ENCODE measurements at places on chromosomes 7 and 10.
A peak's percentile ranks its signal among the peaks of the same experiment; 100 is the strongest.

DNA sequence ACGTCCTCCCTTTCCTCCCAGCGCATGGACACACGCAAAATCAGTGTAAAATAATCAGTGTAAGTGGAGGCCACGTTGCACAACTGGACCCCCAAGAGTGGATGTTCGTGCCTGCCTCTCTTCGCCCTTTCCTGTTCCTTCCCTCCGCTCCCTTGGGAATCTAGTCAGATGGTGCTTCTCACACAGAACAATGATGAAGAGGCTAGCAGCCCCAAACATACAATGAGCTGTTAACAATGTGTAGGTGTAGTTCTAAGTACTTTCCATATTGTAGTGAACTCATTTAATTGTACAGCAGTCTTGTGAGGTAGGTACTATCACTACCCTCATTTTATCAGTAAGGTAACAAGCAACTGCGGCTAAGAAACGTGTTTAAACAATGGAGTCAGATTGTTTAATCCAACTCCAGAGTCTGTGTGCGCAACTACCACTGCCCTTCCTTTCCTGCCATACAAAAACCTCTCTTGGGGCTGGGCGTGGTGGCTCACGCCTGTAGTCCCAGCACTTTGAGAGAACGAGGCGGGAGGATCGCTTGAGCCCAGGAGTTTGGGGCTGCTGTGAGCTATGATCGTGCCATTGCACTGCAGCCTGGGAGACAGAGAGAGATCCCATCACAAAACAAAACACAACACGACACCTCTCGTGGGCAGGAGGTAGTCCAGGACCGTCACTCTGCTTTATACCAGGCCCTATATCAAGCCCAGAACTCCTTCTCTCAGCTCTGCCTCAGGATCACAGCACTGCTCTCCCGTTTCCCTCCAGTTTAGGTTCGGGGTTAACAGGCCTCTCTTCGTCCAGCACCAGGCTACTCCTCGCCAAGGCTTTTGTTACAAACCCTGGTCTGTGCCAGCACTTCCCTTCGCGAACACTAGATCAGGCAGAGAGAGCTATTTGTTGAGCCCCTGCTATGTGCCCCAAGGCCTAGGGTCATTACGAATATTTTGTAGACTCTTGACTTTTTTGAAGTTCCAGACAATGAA lies 1.1 kb downstream of the FKBP9 start:
- DNase-seq = no peak

- DNase-seq = no peak
These were observed 63.6 kb upstream of the COL13A1 start for GRCh38 chr10:69738071-69738470.

DNA sequence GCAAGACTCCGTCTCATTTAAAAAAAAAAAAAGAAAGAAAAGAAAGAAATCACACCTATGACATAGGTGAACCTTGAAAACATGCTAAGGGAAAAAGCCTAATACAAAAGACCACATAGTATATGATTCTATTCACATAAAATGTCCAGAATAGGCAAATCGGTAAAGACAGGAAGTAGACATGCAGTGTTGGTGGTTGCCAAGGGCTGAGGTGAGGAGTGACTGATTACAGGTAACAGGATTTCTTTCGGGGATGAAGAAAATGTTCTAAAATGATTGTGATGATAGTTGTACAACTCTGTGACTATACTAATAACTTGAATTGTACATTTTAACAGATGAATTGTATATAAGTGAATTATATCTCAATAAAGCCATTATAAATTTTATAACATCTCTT lies 3.3 kb downstream of the XPNPEP1 start:
- DNase-seq = no peak

DNA sequence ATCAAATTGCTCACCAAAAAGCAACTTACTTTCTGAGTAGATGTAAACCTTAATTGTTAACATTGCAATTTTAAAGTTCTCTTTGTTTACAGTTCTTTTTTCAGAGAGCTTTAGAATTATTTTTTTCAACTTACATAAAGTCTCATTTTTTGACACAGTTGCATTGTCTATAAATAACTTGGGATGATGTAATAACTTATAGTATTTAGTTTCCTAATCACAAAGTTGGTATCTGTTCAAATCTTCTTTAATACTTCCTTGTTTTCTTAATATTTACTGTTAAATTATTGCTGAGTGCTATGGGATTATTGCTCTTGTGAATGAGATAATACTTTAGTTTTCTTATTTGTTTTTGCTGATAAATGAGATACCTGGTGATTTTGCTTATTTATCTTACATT lies 18.9 kb upstream of the SUV39H2 start:
- DNase-seq = no peak

DNA sequence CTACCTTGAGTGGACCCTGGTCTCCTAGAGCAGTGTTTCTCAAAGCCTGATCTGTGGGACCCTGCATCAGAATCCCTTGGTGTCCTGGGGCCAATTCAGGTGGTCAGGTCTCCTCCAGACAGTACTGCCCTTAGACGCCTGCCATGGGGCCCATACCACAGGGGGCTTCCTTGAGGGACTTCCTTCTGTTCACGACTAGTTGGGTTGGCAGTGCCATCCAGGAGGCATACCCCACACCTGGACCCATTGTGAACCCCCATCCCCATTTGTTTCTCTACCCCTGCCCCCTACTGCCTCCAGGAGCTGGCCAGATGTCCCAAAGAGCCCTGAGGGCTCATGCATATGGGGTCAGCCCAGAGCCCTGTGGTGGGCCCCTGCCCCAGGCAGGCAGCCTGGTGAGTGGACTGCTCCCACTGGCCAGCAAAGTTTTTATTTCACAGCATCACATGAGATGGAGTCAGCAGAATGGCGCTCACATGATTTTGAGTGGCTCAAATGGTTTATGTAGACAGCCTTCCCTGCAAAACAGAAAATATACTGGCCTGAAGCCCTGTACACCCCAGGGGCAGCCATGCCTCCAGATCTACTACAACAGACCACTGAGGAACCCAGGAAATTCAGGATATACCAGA lies 259.9 kb upstream of the ZMIZ1 start:
- no peak for DNase-seq

DNA sequence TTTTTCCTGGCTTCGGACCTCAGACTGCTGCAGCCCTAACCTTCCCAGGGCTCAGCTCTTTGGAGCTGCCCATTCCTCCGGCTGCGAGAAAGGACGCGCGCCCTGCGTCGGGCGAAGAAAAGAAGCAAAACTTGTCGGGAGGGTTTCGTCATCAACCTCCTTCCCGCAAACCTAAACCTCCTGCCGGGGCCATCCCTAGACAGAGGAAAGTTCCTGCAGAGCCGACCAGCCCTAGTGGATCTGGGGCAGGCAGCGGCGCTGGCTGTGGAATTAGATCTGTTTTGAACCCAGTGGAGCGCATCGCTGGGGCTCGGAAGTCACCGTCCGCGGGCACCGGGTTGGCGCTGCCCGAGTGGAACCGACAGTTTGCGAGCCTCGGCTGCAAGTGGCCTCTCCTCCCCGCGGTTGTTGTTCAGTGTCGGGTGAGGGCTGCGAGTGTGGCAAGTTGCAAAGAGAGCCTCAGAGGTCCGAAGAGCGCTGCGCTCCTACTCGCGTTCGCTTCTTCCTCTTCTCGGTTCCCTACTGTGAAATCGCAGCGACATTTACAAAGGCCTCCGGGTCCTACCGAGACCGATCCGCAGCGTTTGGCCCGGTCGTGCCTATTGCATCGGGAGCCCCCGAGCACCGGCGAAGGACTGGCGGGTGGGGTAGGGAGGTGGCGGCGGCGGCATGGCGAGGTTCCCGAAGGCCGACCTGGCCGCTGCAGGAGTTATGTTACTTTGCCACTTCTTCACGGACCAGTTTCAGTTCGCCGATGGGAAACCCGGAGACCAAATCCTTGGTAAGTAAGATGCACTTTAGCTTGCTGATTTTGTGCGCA lies at the start of gene PLXDC2:
TSS of gene PLXDC2 (plus strand) at position 22 of the 820 bp plus-strand sequence.
- no peak for DNase-seq

DNA sequence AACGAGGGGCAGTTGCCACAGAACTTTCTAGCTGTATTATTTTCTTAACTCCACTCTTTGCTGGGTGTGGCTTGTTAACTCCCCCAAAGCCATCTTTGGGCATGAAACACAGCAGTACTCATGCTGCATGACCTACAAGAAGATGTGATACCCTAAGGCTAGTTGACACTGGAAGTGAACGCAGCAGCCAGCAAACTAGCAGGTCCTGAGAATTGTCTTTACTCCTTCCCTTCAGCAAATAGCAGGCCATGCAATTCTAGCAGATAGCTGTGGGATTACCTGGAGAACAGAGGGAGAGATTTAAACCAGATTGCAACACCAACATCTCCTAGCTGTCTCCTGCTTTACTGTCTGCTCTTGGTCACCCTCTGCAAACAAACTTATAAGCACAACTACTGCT lies 688.0 kb upstream of the ZWINT start:
- DNase-seq = no peak

DNA sequence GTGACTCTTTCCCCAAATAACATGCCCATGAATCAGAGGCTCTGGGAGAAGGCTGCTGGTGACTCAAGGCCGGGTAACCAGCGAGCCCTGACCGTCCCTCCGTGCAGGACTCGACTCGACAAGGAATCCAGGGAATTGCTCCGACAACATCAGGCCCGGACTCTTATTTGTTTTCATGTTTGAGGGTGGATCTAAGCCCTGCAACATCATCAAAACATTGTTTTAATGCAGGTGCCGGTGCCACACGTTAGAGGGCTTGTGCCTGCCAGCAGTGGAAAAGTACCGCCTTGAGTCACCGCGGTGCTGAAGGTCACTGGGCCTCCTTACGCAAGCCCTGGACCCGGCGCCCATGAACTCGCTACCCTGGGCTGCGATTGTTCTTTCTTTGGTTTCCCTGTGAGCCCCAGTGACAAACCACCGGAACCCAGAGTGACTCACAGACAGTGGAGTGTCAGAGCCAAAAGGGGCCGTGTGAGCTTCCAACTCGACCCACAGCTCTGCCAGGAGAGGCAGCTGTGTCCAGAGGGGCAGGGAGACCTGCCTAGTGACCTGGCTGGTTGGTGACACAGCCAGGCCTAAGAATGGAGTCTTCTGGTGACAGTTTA lies 139.4 kb upstream of the SHH start:
- DNase-seq = no peak

DNA sequence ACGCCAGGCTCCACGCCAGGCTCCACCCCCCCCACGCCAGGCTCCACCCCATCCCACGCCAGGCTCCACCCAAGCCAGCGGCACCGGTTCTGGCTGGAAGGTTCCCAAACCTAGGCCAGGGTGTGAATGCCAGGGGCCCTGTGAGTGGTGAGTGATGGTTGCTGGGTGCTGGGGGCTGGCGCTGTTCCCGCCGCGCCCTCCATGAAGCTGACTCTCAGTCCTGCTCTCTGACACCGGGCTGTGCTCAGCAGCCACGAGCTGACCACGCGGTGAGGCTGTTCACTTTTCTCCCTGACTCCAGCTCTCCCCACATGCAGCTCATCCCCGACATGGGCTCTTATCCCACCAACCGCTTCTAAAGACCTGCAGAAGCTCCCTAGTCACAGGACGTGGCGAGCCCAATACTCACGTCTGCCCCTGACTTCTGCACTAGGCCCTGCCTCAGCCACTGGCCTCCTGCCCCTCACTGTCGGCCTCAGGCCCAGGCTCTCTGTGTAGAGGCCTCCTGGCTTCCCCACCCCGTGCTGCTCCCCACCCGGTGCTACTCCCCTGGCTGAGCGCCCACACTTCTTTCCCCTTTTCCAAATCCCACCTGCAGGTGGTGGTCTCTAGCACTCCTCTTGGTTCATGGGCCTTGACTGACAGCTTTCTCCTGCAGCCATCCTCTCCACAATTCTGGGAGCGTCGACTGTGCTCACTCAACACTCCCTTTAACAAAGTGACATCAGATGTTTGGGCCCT lies 603.0 kb downstream of the PTPRN2 start:
- no peak for DNase-seq

DNA sequence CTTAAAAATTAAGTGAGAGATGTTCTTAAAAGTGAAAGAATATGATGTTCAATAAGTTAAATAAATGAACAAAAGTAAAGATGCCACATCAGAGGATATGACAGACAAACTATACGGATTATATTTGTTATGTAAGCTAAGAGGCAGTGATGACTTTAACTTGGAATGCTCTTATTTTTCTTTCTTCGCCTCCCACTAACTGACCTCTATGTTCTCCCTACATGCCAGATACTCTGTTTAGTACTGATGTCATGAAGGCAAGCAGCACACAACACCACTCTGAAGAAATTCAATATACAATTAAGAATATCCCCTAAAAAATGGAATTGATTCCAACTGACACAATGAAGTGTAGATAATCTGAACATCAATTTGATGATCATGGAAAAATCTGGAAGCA lies 223.4 kb downstream of the DOCK4 start:
- no peak for DNase-seq

DNA sequence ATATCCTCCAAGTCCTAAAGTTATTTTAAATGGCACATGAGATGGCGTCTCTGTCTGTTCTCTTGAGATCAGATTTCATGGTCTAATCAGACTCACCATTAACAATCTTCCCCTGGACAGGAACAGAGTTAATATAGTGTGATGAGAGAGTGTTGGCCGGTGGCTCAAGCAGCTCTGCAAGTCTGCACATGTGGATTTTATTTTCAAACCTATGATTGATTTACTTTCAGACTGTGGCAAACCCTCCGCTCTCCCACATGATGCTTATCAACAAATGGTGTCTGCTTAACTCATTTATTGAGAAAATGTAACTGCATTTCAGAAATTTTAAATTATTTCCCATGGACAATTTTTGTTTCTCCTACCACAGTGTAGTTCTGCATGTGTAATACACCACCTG lies 46.5 kb upstream of the HGF start:
- no peak for DNase-seq

DNA sequence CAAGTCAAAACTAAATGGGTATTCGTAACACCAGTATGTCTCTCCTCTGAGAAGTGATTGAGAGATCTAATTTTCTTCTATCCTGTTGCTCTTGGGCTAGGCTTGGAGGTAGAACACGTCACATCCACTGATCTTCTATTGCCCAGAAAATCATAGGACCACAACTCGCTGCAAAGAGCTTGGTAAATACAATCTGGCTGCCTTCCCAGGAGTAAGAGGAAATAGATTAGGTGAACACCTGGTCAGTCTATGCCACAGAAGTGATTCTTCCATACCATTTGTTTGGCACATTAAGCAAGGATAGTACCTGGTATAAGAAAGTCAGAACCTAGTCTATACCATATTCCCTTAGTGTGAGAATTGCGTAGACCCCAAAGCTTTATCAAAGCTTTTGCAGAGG lies 129.3 kb upstream of the PHYHIPL start:
- no peak for DNase-seq

GRCh38 chr10:1121271-1121970 lies 65.2 kb downstream of the WDR37 start:
- peak; percentile 30 for DNase-seq

Data from NCI-H187 treated with DMSO at 0.1 percent for 48 hours (cell line).